CD4-positive, alpha-beta T cell (primary cell): ENCODE measurements at places on chromosomes 6 and 20. TPM values are rescaled to one million over a fixed set of nuclear protein-coding genes. Genes with fewer than 3 reads are reported as not detected.

The TBXT gene
- not detected for total RNA-seq

The FOXF2 gene
- not detected for total RNA-seq

The DEFB132 gene
- not detected for total RNA-seq

The BNIP5 gene
- total RNA-seq, result not detected

The HSPA12B gene
- total RNA-seq, result 0.08 TPM

The TGM2 gene
- 0.27 TPM for total RNA-seq

The RBBP8NL gene
- total RNA-seq, result not detected

The POU5F1 gene
- not detected for total RNA-seq

The MTFR2 gene
- total RNA-seq, result 1.1 TPM

The CLPSL1 gene
- total RNA-seq, result not detected

The SLC12A5 gene
- total RNA-seq, result 2.4 TPM

The RNF217 gene
- 4.6 TPM for total RNA-seq

The SLC24A3 gene
- not detected for total RNA-seq

The ADGRB3 gene
- total RNA-seq, result not detected

The AVP gene
- 0.47 TPM for total RNA-seq

The ZNF311 gene
- total RNA-seq, result 0.25 TPM

The C6orf15 gene
- not detected for total RNA-seq
